ENCODE measurements at places on chromosomes 1 and 21. TPM values are rescaled to one million over a fixed set of nuclear protein-coding genes. Genes with fewer than 3 reads are reported as not detected.

The CD2 gene
- 190 TPM for total RNA-seq

DNA sequence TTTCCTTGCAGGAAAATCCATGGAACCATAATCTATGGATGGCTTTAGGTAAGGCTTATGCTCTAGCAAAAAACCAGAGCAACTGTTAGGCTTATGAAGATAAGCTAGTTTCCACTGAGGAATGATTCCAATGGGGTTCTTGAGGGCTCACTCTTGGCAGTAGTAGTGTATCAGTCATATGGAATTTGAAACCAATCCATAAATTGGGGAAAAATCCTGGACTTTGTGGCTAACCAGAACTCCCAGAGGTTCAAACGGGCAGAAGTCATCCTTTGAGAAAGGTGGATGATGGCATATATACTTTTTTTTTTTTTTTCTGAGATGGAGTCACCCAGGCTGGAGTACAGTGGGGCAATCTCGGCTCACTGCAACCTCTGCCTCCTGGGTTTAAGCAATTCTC, 54.2 kb upstream of the ATF3 start:
- no peak for DNase-seq

DNA sequence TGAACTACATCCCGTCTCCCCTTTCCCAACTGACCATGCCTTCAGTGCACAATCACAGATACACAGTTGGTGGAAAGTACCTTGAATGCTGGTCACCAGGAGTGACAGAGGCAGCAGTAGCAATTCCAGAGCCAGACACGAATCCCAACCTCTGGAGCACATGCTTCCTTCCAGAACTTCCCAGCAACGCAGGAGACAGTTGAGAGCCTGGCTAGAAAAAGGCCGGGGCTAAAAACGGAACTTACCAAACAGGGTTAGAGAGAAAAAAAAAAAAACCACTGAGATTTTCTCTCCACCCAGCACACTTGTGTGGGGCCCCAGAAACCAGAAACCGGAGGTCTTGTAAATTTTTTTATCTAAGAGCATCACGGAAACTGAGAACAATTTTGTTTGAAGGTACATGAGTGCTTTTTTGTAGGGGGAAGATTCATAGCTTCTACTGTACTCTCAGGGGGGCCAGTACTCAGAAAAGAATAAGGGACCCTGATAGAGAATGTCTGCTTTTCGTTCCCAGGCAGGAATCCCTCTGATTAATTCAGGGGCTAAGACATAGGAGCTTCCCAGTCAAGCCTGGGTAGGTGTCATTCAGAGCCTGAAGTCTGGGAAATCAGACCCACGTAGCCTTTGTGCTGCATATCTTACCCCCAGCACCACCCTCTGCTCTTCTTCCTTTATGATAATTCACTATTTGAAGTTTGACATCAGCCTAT, at the start of gene CD48:
Gene CD48, minus strand, starts transcription at position 221 of the 710 bp plus-strand sequence. Its CDS starts 59 bp downstream, at position 162.
- peak; percentile 43 for DNase-seq

DNA sequence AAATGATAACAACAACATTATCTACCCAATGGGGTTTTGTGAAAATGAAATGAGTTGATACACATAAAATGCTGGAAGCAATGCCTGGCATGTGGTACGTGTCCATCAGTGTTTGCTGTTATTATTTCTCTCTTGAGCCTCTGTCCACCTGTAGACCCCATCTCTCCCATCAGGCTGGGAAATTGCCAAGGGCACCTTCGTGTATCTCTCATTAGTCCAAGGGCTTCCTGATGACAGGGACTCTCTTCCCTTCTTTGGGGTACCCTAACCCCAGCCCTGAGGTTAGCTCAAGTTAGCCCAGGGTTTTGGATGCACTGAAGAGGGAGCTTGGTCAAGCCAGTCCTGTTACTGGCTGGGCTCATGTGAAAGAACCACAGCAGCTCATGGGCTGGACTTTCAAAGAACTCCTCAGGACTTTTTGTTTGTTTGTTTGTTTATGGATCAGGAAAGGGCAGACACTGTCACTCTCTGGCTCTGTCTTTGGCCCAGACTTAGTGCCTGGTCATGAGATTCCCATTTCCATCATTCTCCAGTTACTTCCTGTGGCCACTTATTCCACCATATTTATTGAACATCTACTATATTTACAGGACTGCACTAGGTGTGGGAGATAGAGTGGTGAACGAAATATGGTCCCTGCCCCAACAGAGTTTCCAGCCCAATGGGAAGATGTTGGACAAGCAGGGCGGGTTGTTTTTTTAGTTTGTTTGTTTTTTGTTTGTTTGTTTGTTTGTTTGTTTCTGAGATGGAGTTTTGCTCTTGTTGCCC, 57.4 kb downstream of the NAV1 start:
- DNase-seq = no peak

DNA sequence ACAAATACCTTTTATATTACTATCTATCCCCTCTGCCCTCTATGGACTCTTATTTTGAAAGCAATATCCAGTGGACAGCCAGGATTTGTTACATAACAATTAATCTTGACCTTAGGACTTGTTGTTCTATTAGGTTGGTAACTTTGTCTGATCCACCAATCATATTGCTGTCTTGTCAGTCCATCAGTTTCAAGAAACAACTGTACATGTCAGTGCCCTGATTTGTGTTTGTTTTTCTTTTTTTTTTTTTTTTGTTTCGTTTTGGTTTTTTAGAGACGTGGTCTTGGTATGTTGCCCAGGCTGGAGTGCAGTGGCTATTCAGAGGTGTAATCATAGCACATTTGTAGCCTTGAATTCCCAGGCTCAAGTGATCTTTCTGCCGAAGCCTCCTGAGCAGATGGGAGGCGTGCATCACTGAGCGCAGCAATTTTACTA, 1.5 kb upstream of the SCP2 start:
- DNase-seq = no peak

- DNase-seq = peak; percentile 36
Measured at GRCh38 chr1:203305809-203306088, 430 bp downstream of the BTG2 start.

DNA sequence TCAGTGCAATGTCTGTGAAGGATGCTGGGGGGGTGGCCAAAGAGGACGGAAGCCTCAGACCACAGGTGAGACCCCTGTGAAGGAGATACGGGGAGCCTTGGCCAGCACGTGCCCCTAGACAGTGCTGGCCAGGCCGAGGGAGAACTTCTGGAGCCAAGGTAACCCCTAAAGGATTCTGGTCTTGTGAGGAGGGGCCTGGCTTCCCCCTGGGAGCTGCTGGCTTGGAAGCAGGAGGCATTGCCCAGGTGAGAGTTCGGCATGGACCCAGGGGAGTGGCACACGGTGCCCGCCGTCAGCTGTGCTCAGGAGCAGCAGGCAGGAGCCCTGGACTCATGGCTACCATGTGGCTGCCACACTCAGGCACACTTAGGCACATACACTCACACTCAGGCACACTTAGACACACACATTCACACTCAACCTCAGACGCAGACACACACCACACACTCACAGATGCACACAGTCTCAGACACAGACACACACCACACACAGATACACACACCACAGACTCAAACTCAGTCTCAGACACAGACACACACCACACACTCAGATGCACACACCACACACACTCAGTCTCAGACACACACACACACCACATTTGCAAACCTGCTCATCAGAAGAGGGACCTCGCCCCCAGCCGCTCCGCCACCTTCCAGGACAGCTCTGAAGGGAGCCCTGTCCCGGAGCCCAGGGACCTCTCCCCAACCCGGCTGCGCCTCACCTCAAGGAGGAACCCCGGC, 1.1 kb upstream of the COL6A2 start:
- DNase-seq = no peak

GRCh38 chr1:71080230-71080738, 551 bp downstream of the ZRANB2 start:
- DNase-seq = no peak

DNA sequence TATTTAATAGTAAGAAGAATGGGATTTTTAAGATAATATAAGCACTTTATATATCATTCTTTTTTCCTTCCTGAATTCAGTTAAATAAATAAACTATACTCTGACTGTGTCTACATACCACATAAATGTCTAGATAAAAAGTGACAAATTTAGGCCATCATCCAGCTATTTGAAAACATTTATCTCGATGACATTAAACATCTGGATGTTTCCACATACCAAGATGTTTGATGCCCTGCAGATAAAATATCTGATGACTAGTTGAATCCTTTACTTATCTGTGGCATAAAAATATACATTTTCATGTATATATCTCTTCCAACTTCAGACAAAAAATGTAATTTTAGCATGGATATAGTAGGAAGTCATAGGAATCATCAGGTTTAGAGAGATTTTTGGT, 348.3 kb downstream of the DPYD start:
- DNase-seq = no peak

DNA sequence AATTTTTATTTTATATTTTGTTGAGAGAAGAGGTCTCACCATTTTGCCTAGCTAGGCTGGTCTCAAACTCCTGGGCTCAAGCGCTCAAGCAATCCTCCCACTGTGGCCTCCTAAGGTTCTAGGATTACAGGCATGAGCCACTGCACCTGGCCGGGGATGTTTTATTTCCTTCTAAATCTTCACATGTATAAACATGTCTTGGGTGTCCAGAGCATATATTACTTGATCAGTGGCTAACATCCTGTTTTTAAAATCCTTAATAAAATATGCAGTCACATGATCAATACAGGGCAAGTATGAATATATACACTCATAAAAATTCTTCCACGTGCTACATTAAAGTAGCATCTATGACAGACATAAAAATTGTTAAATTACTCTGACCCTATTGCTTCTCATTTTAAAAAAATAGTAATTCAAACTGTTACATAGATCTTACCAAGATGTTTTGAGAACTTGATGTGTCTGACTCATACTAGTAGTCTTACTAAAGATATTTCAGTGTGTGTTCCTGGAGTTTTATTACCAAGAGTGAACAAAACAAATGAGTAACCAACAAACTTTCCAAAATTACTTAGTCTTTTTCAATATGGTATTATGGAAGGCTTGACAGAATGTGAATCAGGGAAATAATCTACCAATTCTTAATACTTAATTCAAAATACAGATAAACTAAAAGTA, 222.5 kb downstream of the SLC45A1 start:
- DNase-seq = no peak

- no peak for DNase-seq
Measured at GRCh38 chr21:42721341-42721824, 68.0 kb downstream of the PDE9A start.

DNA sequence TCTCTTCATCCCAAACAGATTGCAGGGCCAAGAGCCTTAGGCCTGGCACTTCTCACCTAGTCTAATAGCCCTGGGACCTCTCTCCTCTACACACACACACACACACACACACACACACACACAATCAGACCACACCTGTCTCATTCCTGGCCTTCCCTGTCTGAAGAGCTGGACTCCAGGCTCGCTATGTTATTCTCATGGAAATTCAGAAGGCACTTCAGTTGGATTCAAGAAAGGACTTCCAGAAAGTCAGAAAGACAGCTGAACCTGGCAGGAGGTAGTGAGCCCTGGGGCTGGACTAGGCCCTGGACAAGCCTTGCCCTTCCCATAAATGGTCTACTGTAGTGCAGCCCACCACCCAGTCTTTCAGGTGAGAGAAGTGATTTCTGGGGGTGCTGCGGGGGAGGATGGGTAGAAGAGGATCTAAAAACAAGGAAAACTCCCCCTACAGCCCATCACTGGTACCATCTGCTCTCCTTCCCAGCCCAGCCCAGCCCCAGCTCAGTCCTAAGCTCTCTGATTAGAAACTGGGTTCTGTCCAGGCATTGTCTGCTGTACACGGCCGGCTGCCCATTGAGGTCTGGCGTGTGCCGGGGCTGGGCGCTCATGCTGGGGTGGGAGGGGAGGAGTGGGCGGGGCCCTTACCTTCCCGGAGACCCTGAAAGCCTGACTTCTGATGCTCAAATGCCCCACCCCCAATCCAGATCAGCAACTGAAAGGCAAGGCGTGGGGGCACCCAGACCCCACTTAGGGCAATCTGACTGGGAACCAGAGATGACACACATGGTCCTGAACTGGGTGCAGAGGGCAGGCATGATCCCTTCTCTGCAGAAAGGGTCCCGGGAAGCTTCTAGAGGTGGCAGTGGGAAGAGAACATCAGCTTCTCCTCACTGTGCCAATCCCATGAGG, 2.5 kb downstream of the KIF21B start:
- DNase-seq = no peak
